Activated CD4-positive, alpha-beta T cell treated with anti-CD3 and anti-CD28 coated beads, Interleukin-2, Interleukin-6, amounts not matched to agents 100 ng/mL and 50 ng/mL, durations not matched to agents 16 hours and 8 hours (primary cell): ENCODE measurements at places on chromosomes 7 and 10.

DNA sequence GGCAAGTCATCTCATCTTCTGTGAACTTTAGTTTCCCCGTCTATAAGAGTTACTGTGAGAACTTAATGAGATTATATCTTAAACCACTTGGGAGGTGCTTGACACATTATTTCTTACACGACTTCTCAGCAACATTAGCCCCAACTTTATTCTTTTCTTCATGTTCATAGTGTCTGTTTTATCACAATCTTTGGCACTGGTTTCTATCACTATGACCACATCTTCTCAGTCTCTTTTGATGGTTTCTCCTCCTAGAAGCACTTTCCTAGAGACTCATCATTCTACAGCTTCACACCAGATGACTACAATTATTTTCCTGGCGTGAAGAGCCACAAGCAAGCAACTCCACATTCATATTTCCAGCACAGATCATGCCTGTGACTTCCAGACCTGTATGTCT lies 26.5 kb upstream of the BET1 start:
- DNase-seq: no peak

DNA sequence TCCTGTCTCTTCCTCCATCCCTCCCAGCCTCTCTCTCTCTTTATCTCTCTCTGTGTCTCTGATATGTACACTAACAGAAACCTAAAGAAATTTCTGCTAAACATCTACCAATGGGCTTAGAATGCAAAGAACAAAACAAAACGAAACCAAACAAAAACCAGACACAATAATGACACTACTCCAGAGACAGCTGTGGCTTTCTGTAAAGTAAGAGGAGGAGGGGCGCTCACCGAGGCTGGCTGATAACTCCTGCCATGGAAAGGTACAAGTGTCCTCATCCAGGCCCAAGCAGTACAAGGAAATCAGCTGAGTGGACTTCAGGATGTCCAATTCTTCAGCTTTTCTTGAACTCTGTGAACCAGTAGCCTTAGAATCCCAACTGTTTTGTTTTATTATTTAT lies 70.4 kb upstream of the FZD8 start:
- DNase-seq: no peak

DNA sequence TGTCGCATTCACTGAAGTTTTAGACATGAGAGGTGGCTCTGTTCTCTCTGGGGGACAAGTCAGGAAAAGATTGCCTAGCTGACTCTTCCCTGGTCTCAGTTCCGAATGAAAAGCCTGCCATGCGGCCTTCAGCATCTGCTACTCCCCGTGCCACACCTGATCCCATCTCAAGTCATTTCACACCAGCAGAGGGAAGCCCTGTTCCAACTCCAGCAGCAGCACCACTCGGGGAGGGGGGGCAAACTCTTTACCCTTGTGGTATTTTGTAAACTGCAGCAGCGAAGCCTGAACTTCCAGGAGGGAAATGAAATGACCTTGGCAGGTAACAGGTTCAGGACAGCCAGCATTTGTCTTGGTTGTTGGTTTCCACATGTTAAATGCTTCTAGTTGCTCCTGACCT lies 13.8 kb downstream of the LRRC4 start:
- no peak for DNase-seq

DNA sequence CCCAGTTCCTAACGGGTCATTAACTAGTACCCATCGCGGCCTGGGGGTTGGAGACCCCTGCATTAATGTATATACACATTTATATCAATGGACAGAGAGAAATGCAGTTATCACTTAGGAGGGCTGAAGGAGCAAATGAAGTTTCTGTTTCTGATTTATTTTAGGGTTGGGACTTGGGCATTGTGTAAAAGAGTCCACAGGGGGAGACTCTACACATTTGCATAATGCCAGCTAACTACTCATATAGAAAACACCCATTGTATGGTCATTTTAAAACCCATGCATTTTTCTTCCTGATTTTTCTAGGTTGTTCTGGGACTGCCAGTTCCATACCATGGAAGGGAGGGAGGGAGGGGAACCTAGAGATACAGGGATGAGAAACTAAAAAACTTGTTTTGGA lies 23.5 kb downstream of the BCCIP start:
- DNase-seq: no peak
